ENCODE measurements at places on chromosomes 13 and 19.

- no peak for DNase-seq
Measured at GRCh38 chr13:106683179-106683578, 115.2 kb upstream of the ARGLU1 start.

DNA sequence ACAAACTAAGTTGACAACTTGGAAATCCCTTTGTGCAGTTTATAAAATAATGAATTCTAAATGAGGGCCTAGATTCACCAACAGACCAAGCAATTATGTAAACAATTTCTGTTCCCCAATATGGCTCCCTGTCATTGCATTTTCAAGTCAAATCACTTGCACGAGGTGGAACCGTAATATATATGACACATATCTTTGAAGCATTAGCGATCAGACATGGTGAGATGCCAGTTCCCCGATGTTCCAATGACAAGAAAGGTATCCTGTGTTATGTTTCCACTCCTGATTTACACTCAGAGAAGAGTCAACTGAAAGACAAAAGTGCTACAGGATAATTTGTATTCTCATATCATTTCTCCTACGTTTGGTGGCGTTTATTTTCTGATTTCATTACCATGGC lies 108.5 kb upstream of the TDRD3 start:
- no peak for DNase-seq

GRCh38 chr19:12117201-12117970 lies 22.8 kb downstream of the ZNF20 start:
- DNase-seq = no peak

DNA sequence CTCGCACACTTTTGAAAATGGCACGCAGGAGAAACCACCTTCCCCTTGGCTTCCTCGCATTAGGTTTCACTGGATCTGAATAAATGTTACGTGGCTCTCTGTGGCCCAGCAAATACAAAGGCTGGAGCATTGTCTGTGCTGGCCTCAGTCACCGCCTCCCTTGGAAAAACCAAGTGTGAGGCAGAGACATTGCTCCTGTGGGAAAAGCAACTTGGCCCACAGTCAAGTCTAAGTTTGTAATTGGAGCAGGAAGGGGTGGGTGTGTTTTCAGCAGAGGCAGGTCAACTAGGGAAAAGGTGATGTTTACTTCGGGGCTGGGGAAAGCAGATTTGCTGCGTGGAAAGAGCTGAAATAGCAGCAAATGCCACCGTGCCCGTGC lies 101.6 kb downstream of the IRS2 start:
- no peak for DNase-seq
